Activated naive CD8-positive, alpha-beta T cell treated with anti-CD3 and anti-CD28 coated beads for 36 hours (primary cell): ENCODE measurements at places on chromosomes 13 and 19.

GRCh38 chr19:56083668-56084067 lies 37.4 kb downstream of the ZNF787 start:
- no peak for DNase-seq

DNA sequence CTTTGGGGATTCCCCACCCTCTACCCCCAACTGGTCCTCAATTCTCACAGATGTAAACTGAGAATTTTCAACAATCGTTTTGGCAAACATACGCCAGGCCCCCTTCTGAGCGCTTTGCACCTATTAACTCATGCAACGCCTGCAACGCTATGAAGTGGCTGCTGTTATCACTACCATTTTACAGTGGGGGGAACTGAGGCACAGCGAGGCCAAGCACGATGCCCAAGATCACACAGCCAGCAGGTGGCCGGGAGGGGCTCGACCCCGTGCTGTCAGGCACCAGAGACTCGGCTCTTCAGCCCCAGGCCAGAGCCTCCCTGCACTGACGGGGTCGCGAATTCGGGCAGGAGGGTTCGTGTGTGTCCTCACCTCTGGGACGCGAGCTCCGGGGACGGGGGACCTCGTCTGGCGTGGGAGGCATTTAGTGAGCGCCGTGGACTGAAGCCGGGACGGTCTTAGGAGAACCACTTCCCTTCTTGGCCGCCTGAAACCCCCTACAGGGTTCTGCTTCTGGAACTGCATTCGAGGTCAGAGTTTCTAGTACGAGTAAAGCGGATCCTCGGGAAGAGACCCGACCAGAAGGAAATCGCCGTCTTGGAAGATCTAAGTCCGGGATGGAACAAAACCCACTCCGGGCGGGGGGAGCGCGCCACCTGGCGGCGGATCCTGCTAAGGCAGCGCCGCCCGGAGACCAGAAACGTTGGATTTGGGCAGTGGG lies 21.0 kb downstream of the ZNF114 start:
- DNase-seq: peak; percentile 50

DNA sequence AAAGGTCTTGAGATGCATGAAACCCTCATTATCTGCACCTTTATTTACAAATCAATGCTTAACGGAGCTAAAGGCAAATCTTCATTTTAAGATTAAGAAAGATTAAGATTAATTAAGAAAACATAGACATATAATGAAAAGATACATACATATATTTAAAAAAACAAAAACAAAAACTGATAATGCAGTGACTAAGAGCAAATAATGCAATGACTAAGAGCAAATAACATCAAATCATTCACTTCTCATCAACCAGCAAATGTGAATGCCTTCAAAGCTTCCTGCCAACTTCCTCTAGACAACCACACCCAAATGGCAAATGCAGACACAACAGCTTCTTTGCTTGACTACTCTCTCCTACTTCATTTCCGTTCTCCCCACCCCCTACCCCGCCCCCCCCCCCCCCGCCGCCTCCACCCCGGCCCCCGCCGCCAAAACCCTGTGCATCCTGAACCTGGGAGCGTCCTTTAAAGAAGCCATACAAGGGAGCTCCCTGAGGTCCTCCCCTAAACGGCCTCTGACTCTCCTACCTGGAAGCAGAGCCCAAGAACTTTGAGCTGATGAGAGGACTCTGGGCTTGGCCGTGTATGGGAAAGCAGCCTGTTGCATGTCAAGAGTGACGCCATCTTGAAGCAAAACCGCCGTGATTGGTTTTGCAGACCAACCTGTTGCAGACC lies 24.5 kb downstream of the TEX101 start:
- DNase-seq: no peak

DNA sequence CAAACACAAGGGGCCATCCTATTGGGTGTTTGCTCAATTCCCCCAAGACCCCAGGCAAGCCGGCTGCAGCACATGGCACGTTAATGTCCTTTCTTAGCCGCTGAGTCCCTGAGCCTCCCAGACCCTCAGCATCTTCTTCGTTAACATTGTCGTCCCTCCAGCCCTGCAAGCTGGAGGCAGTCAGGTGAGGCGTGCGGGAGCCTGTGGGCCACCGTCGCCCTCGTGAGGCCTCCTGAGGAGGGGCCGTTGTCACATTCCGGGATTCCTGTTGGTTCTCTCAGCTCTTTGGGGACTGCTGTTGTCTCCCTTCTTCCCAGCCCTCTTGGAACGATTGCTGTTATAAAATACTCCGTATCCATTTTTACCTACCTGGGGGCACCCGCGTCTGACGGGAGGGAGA lies 140.6 kb downstream of the KDM4B start:
- DNase-seq: no peak

- DNase-seq: no peak
These were observed 7.9 kb upstream of the LILRB1 start for GRCh38 chr19:54622431-54622830.

DNA sequence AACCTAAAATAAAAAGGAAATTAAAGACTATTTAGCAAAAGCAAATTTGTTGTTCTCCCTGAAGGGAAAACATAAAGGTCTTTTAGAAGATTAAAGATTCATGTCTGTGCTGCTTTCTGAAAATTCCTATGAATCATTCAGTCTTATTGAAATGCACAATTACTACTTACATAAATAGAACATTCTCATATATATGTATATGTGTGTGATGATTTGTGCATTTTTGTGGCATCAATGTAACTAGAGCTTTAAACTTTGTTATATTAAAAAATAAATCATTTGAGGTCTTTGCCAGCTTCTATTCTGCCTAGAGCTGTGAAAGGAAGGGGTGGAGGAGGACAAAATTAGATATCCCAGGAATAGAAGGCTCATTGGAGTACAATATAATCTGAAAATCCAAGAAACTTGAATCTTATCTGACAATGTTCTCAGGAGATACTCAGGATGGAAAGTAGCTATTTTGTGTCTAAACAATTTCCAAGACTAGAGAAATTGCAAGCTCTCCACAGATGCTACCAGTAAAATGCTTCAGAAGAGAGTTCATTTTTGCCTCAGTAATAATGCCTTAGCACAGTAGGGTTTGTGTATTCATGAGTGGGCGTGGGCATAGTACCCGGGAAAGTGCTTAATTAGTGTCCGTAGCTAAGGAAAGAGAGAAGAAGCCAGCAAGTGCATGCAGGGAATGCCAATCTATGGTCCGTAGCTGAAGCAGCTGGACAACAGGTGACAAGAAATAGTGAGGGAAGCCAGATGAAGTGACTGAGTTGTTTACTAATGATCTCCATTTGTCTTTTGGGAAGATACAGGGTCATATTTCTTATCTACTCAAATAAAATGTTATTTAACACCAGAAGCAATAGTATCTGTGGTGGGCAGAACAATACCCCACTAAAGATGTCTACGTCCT lies 395.5 kb upstream of the NBEA start:
- no peak for DNase-seq

DNA sequence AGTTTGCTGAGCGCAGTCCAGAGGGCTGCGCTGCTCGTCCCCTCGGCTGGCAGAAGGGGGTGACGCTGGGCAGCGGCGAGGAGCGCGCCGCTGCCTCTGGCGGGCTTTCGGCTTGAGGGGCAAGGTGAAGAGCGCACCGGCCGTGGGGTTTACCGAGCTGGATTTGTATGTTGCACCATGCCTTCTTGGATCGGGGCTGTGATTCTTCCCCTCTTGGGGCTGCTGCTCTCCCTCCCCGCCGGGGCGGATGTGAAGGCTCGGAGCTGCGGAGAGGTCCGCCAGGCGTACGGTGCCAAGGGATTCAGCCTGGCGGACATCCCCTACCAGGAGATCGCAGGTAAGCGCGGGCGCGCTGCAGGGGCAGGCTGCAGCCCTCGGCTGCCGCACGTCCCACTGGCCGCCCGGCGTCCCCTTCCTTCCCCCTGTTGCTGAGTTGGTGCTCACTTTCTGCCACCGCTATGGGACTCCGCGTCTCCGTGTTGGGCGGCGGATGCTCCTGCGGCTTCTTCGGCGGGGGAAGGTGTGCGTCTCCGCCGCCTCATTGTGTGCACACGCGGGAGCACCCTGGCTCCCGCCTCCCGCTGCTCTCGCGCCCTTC lies 772 bp downstream of the GPC6 start:
- DNase-seq: no peak

GRCh38 chr13:29573190-29573589 lies 22.3 kb downstream of the SLC7A1 start:
- DNase-seq: no peak

DNA sequence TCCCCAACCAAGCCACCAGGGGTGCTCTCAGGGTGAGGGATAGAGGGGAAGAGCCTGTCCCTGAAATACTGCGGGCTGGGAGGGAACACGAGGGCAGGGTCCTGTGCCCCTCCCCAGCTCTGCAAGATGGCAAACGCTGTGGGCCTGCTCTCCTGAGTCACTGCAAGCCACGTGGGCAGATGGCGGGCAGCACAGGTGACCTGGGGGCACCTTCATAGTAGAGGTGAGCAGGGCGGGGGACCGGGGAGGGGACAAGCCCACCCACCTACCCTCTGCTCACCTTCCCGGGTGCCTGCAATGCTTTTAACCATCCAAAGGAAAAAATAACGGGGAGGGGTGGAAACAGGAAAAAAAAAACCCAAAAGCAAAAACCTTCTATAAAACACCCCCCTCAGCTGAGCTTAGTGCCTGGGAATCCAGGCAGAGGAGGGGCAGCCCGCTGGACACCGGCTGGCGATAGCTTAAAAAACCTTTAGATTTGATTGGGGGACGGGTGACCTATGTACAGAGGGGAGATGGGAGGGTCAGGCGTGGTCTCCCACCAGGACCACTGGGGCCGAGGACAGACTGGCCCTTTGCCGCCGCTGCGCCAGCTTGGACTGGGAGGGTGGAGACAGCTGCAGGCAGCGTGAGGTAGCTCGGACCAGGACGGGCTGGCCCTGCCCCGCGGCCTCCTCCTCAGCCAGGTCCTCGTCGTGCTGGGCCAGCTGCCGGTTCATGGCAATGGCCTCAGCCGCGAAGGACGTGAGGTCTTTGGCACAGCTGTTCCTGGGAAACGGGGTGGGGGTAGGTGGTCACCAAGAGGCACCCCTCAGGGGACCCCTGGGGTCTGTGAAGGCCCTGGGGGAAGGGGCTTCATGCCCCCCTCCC lies 11.7 kb downstream of the MKNK2 start:
- DNase-seq: no peak

DNA sequence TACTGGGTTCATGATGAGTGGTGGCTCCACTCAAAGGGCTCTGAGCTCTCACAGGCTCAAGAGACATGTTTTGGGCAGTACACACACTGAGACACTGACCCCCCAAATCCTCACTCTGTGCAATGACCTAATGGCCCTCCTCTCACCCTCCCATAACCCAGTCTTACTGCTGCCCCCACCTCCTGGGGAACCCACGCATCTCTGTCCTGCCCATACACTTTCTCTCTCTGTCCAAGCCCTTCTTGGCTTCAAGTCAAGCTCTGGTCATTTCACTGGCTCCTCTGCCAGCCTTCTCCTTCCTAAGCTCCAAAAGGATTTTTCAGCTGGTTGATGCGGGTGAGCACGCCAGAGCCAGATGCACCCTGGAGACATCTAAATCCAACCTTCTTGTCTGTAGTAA lies 187.9 kb upstream of the TSHZ3 start:
- DNase-seq: no peak

DNA sequence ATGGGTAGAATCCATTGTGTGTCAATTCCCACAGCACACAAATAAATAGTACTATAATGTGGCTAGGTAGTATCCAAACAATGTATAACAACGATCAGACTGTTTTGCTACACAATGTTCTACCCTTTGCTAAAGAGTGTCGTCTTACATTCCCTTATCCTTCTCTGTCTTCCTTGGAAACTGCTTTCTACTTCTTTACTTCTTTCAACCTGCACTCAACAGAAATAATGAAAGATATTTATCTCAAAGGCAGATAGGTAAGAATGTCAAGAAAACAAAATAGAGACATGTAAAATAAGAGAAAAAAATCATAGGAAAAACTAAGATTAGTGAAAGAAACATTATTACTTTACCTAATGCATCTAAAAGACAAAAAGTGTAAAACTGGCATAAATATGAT lies 814.7 kb downstream of the PCDH9 start:
- DNase-seq: no peak

DNA sequence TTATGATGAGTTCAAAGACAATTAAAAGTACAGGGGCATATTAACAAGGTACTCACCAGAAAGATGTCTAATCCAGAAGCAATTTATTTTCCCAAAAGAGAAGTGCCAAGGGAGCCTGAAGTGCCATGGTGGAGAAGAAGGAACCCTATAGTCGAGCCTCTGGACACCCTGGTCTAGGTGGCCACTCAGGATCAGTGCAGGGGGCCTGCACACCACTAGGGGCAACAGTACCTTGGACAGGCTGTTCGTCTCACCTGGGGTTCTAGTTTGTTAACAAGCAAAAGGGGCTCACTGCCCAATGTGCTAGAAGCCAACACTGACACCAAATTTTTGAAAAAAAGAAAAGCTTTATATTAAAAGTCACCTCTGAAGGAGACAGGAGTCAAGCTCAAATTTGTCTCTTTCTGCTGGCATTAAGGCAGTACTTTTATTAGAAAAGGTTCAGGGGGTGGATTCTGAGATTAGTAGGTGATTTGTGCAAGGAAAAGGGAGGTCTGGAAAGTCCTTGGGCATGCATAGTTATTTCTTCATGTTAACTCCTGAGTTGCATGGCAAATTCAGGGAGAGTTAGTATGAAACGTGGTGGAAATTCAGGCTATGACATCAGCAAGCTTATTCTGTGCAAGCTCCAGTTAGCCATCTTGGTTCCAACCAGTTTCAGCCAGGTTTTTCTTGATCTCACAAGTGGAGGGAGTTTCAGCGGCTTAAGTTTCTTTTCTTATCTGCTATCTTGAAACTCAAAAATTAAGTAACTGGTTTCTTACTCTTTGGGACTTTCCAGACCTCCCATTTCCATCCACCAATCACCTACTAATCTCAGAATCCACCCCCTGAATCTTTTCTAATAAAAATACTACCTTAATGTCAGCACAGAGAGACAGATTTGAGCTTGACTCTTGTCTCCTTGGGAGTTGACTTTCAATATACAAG lies 884 bp upstream of the CBY2 start:
- no peak for DNase-seq
